NCI-H2029 treated with DMSO at 0.1 percent for 48 hours (cell line): ENCODE measurements at places on chromosomes 5 and 9.

DNA sequence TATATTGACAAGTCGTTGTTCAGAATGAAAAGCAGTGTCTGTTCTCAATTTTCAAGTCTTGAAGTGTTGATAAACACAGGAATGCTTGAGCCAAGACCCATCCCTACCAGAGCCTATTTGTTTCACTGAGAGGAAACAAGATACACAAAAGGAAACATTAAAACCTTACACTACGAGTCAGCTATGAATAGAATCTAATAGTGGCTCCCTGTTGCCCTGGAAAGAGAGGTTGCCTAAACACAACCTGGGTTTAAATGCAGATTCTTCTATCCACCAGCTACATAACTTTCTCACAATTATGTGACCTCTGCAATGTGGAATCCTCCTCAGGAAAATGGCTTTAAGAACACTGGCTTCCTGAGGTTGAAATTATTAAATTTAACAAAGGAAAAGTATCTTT lies 29.1 kb upstream of the BNC2 start:
- DNase-seq, result no peak

DNA sequence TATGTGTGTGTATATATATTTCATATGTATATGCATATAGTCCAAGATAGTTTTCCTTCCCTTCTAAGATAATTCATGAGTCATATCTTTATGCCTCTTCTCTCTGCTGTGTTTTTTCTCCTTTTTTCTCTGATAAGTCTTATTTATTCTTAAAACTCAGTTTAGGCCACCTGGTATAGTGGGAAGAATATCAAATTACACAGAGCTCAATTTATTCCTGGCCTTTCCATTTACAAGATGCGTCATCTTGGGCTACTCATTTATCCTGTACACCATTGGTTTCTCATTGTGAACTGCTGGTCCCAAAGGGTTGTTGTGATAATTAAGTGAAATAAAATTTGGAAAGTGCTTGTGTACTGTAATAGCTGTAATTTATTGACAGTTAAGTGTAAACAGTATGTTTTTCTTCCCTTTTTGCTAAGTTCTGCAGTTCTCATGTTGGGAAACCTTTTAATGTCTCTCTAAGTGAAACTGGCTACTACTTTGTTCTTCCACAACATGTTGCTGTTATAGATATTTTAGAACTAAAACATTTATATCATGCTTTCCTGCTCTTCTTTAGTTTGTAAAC lies 19.4 kb downstream of the CCDC171 start:
- no peak for DNase-seq

DNA sequence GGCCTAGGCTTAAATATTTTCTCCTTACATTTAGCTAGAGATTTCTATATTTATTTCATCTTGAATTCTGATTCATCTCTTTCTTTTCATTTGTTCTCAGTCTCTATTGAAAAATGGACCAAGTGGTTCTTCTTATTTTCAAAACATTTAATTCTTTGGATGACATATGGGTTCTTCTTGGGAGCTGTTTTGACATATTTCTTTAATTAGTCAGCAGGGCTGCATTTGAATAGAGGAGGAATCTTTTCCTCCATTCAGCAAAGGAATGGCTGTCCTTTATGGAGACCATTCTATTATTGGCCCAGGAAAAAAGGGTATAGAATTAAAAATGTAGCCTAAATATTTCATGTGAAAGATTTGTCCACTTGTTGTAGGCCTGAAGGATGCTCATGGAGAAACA lies 109.9 kb downstream of the RPS23 start:
- DNase-seq, result no peak

DNA sequence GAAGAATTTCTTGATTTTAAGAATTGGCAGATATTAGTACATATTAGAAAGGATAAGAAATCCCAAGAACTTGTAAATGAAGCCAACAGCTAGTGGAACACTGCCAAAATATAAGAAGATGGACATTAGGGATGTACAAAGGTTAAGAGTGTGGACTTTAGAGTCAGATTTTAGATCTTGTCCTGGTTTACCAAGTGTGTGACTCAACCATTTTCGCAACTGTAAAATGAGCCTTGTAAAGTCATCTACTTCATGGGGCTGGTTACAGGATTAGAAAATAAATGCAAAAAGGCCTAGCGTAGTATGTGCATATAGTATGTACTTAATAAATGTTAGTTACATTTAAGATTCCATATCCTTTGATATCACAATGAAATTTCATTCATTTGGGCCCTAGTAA lies 260.0 kb downstream of the RAB3C start:
- DNase-seq, result no peak

DNA sequence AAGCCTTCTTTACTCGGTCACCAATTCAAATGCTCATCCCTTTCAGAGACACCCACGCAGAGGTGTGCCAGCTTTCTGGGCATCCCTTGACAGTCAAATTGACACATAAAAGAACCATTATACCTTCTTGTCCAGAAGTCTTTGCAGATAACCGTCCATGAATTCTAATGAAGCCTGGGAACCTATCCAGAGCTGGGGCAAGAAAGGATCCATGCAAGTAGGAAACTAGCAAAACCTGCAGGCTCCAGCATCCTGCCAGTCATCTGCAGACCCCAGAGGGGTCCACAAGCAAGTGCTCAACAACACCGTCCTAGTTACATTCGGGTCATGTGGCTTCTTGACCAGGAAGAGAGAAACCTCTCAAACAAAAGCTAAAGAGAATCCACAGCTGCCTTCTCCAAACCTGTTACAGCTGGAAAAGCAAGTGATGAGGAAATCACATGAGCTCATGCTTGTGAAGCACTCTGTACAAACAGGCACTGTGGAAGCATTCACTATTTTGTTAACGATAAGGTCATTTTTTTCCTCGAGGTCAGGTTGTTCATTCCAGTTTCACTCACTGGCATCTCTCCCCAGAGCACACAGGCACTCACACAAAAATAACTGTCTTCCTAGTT lies 80.2 kb upstream of the DMRT1 start:
- DNase-seq, result peak; percentile 22

DNA sequence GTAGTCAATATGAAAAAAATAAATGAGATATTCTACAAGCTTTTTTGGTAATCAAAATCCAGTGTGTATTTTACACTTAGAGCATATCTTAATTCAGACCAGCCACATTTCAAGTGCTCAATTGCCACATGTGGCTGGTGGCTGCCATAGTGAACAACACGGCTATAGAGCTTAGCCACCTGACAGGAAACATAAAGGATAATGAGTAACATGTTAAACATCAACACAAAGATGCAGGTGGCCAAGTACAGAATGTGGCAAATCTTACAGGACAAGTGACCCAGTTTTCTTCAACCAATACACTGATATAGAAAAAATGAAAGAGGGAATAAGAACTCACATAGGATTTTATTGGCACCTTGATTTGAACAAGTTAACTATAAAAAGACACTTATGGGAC lies 61.4 kb downstream of the KIF24 start:
- no peak for DNase-seq

DNA sequence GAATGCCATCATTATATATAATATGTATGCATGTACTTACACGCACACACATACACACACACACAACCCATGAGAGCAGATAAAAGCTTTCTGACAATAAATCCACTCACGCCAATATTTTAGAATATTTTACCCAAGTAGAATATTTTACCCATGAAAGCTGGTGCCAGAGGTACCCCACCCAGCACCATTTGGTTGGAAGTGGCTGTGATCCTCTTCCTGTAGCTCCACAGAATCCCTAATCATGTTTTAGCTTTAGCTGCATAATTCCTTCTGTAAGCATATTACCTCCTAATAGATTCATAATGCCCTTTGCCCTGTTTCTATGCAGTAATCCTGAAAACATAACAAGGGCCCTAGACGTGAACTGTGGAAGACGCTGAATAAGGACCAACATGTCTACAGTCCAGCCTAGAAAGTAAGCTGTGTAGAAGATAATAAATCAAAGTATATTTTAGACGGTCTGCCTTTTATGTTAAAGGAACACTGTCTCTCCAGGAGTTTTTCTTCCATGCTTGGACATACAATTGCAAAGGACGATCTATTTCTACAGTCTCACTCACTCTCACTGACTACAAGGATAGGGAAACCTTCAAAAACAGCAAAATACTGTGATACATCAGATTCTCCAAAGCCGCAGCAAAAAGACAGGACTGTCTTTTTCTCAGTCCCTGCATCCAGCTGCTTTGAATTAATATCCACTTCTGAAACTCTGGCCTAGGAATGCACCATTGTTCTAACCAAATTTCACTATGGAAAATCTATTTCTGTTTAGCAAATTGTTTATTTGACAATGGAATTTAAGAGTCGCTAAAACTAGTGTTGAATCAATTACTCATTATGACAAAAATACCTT lies 98.2 kb downstream of the USP20 start:
- DNase-seq, result no peak

DNA sequence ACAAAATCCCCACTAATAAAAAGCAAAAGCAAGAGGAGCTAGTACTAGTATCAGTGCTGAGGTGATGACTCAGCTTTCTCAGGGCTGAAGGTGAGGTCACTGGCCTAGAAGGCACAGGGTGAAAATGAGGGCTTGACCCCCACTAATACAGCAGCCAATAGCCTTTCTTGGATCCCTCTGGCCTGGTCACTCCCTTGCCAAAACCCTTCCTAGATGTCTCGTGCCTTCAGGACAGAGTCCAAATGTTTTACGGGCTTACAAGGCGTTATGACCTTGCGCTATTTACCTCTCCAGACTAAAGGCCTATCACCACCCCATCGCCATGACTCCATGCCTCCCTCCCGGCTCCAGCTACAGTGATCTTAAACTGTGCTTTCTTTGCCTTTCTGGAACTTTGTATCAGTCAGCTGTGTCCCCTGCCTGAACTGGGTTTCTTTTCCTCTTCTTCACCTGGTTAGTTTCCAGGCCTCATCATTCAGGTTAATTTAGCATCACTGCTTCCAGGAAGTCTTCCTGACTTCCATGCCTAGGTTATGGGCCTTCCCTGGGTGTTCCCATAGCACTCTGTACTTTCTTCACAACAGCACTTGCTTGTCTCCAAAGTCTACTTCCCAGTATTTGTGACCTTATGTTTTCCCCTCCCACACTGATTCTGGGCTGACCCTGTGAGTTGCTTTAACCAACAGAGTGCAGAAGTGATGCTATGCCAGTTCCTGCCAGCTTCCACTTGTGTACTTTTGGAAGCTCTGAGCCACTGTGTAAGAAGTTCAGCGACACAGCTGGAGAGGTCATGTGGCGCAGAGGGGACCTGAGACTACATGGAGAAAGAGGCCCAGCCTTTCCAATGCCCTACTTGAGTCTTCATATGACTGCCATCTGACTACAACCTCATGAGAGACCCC lies 4.2 kb upstream of the DELE1 start:
- no peak for DNase-seq

DNA sequence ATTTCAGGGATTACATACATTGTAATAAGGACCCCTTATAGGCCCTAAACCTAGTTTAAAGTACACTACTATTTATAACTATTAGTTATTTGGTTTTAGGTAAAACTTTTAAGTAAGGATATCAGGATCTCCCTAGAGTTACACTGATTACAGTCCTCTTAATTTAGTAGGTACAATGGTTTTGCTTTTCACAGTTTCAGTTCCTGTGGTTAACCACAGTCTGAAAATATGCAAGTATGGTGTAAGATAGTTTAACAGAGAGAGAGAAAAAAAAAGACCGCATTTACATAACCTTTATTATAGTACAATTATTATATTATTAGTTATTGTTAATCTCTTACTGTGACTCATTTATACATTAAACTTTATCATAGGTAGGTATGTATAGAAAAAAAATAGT lies 725.3 kb upstream of the PTPRD start:
- no peak for DNase-seq

DNA sequence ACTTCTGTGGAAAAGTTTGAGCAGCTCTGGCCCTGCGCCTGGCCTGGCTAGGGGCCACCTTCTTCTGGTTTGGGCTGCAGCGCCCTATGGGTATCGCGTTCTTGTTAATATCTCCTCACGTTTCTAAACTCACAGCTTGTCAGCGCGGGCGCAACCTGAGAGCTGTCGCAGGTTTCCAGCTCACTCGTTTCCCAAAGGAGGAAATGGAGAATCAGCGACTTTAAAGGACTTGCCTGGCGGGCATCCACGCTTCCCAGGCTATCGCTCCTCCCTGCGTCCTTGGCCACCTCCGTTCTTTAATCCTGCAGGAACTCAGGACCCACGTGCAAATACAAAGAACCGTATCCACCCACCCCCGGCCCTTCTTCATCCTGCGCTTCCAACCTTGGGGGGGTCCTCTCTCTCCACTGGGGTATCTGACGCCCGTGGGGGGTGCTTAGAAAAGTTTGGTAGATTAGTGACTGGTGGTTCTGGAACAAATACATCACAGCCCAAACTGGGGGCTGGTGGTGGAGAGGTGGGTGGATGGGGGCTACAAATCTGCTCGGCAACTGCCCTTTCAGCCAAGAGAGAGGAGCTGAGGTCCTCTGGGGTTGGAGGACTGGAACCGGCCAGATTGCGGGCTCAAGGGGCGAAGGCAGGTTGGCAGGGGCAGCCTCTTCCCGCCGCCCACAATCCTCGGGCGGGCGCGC lies 578 bp upstream of the PSAT1 start:
- peak; percentile 49 for DNase-seq

DNA sequence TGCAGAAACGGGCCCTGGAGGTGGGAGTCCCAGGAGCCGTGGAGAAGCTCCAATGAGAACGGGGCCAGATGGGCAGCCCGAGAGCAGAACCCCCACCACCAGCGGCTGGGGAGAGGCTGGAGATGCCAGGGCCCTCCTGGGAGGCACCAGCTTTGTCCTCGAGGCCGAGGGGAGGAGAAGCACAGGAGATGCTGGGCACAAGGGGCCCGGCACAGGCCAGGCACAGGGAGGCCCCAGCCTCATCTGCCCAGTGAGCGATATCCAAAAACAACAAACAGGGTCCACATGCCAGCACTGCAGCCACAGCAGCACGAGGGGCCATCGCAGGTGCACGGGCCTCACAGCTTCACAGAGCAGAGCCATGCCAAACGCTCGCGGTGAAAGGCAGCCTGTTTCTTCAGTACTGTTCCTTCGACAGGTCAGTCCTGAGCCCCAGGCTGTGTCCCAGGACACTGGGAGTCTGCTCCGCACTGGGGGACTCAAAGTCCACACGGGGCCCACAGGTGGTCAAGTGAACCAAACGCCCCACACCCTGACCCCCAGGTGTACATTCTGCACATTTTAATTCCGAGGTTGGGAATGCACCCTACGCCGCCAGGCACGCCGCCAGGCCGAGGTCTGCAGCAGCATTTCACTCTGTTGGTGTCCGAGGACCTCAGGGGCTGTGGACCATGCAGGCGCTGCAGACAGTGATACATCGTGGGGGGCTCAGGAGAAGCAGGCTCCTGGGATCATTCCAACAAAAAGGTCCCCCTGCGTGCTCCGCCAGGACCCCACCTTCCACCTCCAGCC lies 9.5 kb downstream of the LPCAT1 start:
- DNase-seq, result no peak
